Activated CD8-positive, alpha-beta memory T cell treated with anti-CD3 and anti-CD28 coated beads for 1 hour (primary cell): ENCODE measurements at places on chromosomes 7 and 10.

DNA sequence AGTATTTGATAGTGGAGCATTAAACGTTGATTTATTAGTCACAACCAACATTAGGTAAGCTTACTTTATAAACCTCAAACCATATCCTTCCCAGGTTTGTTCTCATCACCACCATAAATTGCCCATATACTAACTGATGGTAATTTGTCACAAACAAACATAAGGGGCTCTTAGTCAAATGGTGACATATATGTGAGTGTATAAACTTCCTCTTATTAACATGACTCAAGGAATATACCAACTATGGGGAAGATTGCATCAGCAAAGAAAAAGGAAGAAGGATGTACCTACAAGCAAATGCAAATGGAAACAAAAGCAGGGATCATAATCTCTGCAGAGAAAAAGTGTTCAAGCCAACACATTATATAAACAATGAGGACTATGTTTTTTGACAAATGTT, 418.2 kb upstream of the AKR1E2 start:
- no peak for DNase-seq

DNA sequence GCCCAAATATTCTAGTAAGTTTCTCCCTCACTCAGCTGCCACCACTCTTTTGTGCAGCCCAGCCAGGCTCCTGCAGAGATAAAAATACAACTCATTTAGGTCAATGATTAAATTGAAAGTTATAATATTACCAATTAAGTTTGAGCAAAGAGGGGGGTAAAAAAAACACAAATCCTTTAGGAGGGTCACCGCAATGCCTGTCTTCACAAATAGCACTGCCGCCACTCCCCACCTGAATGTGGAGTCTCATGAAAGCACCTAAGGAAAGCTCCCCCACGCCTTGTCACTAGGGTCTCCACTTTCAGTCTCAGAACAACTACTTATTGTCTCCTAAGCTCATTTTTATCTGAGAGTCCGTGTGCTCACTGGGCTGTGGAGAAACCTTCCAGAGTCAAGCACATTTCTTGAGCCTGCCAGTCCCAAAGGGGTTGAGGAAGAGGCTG, 148.7 kb downstream of the FGFR2 start:
- no peak for DNase-seq

DNA sequence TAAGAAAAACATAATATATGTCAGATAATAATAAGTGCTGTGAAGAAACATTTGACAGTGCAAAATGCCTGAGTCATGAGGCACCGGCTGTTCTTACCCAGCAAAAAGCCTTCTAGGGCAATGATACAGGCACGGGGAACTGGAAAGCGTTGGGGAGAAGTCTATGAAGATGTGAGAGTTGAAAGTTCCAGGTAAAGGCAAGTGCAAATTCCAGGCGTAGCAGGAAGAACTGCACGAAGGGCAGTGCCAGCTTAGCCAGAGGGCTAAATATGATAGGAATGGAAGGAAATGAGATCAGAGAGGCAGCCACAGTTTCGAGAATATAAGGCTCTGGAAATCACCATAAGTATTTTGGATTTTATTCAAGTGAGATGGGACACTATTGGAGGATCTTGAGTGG, 87.0 kb downstream of the IPMK start:
- no peak for DNase-seq

DNA sequence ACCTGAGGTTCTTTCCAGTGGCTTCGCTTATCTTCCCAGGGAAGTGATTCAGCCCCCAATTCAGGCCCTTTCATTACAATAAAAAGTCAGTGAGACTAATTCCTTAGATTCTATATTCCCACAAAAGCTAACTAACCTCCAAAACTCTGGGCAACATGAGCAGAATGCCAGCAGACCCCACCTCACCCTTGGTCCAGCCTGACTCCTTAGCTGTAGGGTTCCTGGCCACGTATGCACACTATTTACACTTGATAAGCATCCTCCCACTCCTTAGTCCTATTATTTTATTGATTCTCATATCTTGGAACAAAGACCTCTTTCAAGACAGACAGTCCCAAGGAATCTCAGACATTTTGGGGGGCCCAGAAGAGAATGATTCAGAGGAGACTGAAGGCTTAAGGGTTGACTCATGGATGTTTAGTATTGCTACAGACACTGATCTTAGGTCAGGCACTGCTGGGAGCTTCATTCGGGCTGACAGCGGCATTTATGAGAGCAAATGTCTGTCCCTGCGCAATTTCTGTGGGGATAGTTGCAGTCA, 162.6 kb upstream of the GDF10 start:
- DNase-seq: no peak

DNA sequence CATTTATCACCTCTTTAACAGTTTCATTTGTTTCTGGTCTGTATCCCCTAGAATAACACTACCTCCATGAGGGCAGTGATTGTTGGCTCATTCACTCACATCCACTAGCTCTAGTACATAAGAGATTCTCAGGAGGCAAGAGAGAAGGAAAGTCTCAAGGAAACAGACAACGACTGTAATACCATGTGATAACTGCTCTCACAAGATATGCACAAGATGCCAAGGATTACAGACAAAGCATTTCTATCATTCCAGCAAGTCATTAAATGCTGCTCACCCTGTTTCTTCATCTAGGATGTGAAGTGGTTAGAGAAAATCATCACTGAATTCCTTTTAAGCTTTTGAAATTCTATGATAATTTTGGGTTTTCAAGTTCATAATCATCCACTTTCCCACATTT, 115.3 kb downstream of the HIBADH start:
- no peak for DNase-seq

DNA sequence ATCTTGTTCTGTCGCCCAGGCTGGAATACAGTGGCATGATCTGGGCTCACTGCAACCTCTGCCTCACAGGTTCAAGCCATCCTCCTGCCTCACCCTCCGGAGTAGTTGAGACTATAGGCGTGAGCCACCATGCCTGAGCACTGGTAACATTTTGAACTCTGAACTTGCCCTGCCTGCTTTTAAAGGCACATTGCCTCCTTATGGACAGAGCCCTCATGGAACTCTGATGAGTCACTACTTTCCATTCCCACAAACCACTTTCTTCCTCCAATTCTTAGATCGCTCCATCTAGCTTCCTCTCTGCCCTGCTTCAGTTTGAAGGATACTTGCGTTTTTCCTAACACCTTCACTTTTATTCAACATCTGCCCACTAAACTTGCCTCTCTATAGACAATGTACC, 38.1 kb downstream of the PRPS1L1 start:
- DNase-seq: no peak

DNA sequence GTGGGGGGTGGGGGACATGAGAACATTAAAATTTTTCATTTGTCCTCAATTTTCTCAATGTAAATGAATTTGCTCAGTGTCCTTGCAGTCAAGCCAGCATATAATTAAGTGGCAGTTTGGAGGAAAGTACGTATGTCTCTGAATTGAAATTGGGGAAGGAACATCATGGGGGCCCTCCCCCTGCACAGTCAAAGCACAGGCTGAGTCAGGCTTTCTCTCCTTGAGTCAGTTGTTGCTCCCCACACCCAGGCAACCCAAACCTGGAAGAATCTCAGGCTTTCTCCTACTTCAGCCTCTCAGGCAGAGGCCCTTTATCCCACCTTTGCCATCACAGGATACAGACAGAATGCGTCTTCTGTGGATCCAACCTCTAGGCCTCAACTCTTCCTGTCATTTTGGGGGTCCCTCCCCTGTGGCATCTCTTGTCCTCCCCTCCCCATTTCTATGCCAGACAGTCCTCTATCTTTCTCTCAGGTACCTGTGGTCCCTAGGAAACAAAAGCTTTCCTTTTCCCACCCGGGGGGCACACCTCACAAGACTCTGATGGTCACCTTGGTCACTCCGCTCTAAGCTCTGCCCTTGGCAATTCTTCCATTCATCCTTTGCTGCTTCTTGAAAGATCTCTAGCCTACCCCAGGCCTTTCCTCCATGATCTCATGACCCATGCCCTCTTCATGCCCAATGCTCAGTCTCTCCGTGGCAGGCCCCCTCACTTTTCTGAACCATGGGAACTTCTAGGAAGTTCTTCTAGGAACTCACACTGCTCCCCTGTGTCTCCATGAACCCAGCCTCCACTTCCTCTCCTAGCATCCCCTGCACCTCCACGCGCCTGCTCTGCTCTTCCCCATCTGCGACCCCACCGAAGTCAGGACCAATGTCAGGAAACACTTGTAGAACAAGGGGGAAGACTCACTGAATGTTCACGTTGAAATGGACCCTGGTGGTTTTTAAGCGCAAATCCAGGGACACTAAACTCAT, 40.4 kb downstream of the CREB3L2 start:
- no peak for DNase-seq

- no peak for DNase-seq
Observed at GRCh38 chr7:20745702-20746101, 41.0 kb downstream of the SP8 start.

DNA sequence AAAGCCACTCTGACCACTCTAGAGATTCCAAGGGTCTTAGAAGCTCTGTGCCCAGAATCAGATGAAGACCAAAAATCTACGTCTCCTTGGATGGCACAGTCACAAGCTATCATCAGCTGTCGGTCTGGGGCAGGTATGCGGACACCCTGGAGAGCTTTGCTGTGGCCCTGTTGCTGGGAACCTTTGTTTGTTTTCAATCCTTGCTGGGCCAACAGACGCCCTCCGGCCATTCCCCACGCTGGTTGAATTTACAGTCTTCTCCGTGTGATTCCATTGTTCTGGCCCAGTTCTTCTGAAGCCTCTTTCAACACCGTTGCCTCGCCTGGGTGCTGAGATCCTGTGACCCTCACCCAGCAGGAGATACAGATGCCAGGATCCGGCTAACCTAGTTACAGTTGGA, 149.4 kb upstream of the PFKP start:
- no peak for DNase-seq

DNA sequence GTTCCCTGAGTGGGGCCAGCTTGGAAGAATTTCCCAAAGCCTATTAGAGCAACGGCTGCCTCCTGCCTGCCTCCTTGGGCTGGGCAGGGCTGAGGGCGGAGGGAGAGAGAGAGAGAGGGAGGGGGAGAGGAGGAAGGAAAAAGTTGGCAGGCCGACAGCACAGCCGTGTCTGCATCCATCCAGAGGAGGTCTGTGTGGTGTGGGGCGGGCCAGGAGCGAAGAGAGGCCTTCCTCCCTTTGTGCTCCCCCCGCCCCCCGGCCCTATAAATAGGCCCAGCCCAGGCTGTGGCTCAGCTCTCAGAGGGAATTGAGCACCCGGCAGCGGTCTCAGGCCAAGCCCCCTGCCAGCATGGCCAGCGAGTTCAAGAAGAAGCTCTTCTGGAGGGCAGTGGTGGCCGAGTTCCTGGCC, at the start of gene AQP1:
Gene AQP1, plus strand, starts transcription at position 293 of the 409 bp plus-strand sequence. Its CDS starts 57 bp downstream, at position 350.
- no peak for DNase-seq
